ENCODE measurements at places on chromosomes 5 and 9.

- DNase-seq, result no peak
Observed at GRCh38 chr5:106749826-106750225, 920.9 kb downstream of the EFNA5 start.

DNA sequence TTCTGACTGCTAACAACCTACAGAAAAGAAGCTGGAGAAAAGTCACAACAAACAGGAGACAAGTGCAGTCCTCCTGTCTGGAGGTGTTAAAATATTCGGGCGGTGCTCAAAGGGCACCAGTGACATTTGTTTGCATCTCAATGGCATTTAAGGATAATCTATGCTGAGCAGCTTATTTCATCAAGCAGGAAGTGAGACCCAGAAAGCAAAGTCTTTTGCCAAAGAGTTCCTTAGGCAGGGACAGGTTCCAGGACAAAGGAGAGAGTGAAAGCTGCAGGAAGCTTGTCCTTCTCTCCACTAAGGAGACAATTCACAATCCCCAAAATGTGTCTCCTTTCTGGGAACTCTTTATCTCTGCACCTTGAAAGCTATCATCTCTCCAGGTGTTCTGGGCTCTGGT is 38.7 kb upstream of the CDK20 start:
- no peak for DNase-seq

DNA sequence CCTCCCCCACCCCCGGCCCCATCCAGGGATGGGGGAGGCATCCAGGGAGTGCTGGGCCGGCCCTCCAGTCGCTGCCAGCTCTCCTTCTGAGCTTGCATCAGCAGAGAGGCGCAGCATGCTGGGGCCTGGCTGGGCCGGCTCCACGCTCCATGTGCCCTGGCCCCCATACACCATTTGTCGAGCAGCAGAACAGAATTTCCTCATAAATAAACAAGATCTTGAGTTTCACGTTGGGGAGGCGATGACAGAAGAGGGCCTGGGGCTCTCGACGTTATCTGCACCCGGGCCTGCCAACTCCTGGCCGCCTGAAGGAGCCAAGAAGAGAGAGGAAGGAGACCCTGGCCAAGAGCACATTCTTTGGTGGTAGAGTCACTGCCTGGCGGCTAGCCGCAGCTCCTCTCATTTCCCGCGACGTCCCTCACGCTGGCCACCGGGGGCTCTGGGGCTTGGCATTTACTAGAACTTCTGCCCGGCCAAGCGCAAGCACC is 177.0 kb downstream of the FGF18 start:
- DNase-seq, result no peak

DNA sequence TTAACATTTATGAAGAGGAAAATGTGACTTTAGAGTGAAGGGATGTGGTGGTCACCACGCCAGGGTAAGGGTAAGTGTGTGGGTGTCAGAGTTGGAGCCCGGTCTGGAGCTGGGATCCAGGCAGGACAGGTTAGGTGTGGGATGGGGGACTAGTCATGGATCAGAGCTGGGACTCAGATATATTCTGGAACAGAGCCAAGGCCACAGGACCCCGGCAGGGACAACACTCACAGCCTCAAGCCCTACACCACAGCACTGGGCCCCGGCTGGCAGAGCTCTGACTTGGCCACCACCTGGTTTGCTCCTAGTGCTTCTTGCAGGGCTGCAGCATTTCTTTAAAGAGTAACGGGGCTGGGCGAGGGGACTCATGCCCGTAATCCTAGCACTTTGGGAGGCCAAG is 47.4 kb downstream of the C5orf15 start:
- no peak for DNase-seq
